ENCODE measurements at places on chromosomes 2 and 18. TPM values are rescaled to one million over a fixed set of nuclear protein-coding genes. Genes with fewer than 3 reads are reported as not detected.

DNA sequence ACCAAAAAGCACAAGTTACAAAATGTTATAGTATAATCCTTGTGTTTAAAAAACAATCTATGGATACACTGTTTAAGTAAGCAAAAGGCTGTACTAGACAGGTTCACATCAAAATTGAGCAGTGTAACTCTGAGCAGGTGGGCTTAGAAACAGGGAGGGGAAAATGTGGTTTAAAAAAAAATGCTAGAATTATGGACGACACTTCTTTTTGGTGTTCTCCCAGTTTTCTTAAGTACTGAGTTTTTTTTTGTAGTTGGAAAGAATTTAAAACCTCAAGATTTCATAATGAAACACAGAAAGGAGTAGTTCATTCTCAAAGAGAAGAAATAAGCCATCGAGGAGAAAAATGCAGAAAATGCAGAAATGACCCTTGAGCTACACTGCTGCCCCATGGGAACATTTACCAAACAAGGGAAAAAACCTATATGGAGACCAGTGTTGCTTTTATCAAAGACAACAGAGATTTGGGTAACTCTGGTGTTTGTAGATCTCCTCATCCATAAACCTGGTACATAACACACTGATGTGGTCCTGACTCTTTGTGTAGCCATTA, 100.7 kb downstream of the MYO5B start:
- DNase-seq, result no peak

GRCh38 chr2:27441958-27442919, at the start of gene KRTCAP3:
Gene KRTCAP3 (plus strand): TSS chr2:27442381. CDS start chr2:27442413, 32 bp downstream.
- DNase-seq, result peak; percentile 34

DNA sequence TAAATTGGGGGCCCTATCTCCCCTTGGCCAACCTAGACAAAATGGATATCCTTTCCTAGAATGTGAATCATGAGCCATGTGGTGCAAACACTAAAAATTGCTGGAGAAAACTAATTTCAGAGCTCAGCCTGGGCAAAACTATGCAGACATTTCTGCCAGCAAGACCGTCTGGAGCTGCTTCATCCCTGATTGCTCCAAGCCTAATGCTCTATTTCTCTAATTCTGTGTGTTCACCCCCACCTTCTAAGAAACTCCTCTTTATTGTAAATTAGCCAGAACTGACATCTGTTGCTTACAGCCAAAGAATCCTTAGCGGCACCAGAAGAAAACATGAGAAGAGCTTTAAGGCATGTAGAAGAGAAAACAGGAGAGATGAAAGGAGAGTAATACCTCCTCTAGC, 337.7 kb upstream of the CHAC2 start:
- DNase-seq, result no peak

DNA sequence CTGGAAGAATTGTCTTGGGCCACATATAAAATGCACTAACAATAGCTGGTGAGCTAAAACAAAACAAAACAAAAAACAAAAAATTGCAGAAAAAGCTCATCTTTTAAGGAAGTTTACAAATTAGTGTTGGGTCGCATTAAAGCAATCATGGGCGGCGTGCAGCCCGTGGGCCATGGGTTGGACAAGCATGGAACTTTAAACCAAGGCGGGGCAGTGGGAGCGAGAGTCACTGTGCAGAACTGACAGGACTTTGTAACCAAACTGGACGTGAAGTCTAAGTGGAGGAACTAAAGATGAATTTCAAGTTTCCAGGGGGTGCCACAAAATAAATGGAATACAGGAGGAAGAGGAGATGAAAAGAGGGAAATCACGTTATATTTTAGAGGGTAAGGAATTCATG, 80.7 kb downstream of the PSMG2 start:
- no peak for DNase-seq

DNA sequence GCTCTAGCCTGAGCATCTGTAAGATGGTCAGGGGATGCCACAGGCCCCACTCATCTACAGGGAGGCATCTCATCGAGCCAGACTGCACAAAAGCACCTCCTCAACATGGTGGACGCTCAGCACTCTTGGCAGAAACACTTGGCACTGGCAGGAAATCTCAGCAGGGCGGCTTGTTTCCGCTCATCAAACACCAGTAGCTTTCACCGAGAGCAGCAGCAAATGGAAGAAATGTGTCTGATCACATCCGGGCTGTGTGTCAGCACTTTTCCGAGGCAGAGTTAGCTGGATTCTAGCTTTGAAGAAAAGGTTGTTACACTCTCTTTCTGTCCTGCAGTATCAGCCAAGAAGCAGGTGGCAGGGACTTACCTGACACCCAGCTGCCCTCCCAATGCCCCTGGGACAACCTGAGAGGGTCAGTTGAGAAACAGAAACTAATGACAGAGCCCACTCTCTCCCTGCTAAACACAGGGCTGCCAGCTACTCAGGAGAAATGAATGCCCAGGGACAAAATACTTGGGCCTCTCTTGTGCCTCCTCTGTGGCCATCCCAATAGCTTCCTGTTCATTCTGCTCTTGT, 68.9 kb upstream of the FZD7 start:
- DNase-seq, result no peak

- no peak for DNase-seq
Observed at GRCh38 chr18:41268271-41268670, 686.8 kb upstream of the PIK3C3 start.

DNA sequence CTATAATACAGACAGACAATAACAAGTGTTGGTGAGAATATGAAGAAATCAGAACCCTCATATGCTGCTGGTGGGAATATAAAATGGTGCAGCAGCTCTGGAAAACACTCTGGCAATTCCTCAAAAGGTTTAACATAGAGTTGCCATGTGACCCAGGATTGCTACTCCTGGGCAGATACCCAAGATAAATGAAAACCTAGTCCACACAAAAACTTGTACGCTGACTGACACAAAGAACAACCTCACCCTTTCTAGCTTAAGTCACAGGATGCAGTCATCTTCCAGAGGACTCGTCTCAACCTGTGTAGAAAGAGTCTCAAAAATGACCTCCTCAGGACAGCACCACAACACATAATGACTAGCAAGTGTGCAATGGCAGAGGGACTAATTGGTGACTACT, 71.6 kb upstream of the ACAA2 start:
- DNase-seq, result no peak

DNA sequence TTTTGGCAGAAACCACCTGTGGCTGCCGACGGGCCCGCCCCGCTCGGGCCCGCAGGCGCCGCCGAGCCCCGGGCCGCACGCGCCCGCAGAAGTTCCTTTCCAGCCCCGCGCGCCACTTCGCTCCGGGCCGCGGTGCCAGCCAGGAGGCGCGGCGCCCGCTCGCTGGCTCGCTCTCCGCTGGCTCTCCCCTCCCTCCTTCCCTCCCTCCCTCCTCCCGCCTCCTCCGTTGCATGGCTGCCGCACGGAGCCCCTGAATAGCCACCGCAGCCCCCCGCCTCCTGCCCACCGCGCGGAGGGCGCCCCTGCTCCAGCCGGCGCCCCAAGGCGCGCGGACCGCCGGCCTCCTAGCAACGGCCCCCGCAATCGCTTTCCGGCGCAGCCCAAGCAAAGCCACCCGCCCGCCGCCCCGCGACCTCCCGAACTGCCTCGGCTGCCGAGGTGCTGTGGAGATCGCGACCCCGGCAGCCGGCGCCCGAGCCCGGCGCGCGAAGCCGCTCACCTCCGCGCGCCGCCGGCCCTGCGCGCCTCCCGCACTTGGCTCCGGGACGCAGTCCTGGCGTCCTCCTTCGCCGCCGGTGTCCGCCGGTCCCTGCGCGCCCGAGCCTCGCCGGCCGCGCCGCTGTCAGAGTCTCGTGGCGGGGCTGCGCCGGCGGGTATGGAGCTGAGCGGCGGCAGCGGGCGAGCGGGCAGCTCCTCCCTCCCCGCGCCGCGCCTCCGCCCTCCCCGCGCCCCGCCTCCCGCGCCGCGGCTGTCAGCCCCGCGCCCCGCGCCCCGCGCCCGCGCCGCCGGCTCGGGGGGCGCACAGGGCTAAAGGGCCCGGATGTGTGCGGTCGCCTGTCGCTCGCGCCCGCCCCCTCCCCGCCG, at the start of gene ZBTB7C:
Gene ZBTB7C, minus strand, starts transcription at position 657 of the 864 bp plus-strand sequence.
- DNase-seq, result no peak

GRCh38 chr2:54549917-54550518, 93.9 kb downstream of the SPTBN1 start:
- DNase-seq, result no peak

DNA sequence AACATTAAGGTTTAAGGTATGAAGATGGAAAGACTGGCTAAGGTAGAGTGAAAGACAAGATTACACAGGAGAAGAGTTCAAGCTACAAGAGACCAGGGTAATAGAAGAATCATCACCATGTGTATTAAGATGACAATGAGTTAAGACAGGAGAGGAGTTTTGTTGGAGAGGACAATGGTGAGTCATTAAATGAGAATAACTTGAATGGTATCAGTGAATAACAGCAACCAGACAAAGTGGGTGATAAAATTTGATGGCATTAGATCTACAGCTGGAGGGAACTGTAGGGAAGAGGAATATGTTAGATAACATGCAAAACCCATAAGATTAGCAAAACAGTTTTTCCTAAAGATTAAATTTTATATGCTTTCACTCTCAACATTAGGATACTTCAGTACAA, 18.8 kb upstream of the ENOSF1 start:
- no peak for DNase-seq

DNA sequence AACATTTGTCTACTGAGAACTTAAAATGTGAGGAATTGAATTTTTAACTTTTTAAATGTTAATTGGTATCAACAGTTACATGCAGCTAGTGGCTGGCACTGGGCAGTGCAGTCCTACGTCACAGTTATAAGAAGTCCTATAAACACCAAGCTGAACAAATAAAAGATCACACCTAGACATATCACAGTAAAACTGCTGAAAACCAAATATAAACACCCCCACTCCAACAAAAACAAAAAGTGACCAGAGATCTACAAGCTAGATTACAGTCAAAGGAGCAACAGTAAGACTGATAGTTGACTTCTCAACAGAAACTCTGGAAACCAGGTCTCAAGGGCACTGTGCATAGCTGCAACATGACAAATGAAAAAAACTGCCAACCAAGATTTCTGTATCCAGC, 19.4 kb downstream of the TLK1 start:
- no peak for DNase-seq

- no peak for DNase-seq
Observed at GRCh38 chr2:46338674-46339073, 41.5 kb downstream of the EPAS1 start.

DNA sequence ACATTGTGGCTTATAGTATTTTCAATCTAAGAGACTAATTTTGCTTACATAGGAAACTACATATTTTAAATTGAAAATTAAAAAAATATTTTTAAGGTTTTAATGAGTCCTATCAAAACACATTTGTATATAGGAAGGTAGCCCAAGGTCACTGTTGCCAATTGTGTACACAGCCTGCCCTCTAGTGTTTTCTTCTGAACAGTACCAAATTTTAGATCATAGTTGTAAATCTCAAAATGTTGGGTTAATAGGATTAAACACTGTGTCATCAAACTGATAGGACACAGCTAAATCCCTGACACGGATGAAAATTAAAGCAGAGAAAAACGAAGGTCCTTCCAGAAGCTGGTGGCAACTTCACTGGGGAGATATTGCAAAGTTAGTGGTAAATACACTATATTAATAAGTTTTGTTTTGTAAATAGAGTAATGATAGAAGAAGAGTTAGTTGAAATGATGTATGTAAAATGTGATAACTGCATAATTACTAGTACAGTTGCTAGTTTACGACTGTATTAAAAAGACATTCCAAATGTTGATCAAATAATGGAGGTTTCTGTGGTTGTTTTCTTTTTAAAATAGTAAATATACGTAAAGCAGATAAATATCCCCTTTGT, 19.7 kb downstream of the CLUL1 start:
- no peak for DNase-seq

DNA sequence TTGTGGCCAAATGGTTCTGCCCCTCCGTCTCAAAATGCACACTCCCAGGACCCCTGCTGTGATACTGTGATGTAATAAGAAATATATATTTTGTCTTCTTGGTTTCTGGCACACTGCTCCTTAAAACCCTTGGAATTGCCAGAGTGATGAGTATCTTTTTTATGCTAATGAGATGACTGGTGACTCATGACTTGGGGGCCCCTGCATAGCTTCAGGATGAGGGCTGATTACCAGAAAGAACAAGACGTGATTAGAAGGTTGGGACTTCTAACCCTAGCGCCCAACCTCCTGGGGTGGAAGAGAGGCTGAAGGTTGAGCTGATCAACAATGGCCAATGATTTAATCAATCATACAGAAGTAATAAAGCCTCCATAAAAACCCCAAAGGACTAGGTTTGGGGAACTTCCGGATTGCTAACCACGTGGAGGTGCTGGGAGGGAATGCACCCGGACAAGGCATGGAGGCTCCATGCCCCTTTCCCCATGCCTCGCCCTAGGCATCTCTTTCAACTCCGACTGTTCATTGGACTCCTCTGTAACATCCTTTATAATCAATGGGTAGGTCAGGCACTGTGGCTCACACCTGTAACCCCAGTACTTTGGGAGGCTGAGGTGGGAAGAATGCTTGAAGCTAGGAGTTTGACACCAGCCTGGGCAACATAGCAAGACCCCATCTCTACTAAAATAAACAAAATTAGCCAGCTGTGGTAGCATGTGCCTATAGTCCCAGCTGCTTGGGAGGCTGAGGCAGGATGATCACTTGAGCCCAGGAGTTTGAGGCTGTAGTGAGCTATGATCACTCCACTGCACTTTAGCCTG, 89.1 kb downstream of the HS1BP3 start:
- DNase-seq, result no peak

DNA sequence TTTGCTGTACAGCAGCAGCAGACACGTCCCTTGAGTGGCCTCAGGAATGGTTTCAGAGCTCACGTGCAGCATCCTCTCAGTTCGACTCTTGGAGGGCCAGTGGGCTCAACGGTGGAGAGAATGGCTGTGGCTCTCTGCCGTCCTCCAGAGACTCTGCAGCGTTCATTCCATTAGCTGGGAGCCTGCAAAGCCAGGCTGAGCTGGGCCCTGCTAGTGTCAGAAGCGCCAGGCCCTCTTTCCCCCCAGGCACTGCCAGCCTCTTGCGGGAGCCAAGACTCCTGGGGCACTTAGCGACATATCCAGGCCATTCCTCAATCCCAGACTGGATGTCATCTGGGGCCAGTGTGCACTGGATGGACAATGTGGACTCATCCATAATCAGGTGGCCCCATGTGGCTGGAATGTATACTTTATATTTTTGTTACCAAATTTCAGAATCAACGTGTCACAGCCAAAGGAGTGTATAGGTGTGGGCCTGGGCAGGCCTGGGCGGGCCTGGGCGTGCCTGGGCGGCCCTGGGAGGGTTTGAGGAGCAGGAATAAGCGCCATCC, 125.1 kb upstream of the EPAS1 start:
- DNase-seq, result no peak

The DNAH7 gene
- total RNA-seq, result not detected

The NT5DC4 gene
- total RNA-seq, result not detected

The SERPINB12 gene
- total RNA-seq, result not detected

The ITPRIPL1 gene
- total RNA-seq, result 55.5 TPM

The UGT1A4 gene
- not detected for total RNA-seq

The SP5 gene
- not detected for total RNA-seq

The SERPINB10 gene
- total RNA-seq, result not detected

The SLC5A7 gene
- not detected for total RNA-seq

The STAT4 gene
- 54.7 TPM for total RNA-seq

The APCDD1 gene
- total RNA-seq, result not detected

The UBXN4 gene
- total RNA-seq, result 96.9 TPM

The SAG gene
- total RNA-seq, result not detected
